Body of pancreas (tissue), 4 donors: ENCODE measurements at places on chromosomes 7 and 10. TPM values are rescaled to one million over a fixed set of nuclear protein-coding genes. Genes with fewer than 3 reads are reported as not detected.
A peak's percentile ranks its signal among the peaks of the same experiment; 100 is the strongest.

Gene OR13A1
- total RNA-seq, result not detected

Gene TAS2R5
- total RNA-seq, result 1.0 TPM

Gene DNAH11
- 0.52 TPM for total RNA-seq

Gene MYL10
- total RNA-seq, result not detected

Gene RAPGEF5
- 151 TPM for total RNA-seq

Gene ITGA8
- 0.78 TPM for total RNA-seq

Gene SMNDC1
- total RNA-seq, result 7.5 TPM

DNA sequence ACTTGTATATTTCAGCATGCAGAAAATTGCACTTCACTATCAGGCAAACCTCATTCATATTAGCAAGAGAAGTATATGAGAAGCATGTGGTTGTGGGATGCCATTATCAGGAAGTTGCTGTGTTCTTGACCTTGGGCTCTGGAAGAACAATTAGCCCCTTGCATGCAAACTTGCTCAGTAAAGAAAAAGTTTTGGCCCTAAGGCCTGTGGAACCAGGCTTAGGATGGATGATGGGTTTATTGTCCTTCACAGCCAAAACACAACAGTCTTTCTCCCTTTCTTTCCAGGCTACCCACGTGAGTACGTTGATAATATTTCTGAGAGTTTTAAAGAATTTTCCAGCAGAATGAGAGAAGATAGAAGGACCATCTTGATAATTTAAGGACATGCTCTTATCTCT lies 166.4 kb downstream of the AUTS2 start:
- H3K36me3 ChIP-seq, result no peaks in the 10 kb centered on the region
- DNase-seq, result no peak

- H3K4me1 ChIP-seq, result peaks cover 26% of the 10 kb centered on the region
- DNase-seq, result no peak
- no peaks in the 10 kb centered on the region for H3K27me3 ChIP-seq
- no peak overlapping the region for H3K4me3 ChIP-seq
- no peaks in the 10 kb centered on the region for H3K36me3 ChIP-seq
- H3K27ac ChIP-seq, result no peak overlapping the region
Measured at GRCh38 chr10:124711145-124711544, 33.0 kb downstream of the FAM53B start.

DNA sequence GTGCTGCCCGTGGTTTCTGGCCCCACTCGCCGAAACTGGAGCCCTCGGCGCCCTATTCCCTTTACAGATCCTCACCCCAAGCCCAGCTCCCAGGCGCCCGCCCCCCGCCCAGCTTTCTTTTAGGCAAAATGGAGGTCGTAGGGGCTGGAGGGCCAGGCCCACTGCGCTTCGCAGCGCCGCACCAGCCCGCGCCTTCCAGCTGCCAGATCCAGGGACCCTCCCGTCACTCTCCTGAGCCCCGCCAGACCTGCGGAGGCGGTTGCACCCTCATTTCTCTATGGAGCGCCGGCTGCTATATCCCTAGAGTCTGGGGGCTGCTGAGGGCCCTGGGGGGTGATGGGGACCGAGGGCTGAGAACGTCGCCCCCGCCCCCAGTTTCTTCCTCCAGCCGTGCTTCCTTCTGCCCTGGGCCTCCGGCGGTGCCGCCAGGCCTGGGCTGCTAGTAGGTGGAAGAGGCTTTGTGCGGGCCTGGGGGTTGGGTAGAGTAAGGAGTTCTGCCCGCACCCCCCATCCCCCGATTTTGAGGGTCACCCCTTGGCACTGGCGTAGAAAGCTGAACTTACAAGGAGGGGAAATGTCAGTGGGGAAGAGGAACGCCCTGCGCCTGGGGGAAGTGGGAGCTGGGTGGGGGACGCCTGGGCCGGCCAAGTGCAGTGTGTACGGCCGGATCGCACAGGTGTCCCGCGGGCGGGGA lies 1.0 kb downstream of the GNB2 start:
- peaks cover 20% of the 10 kb centered on the region for H3K36me3 ChIP-seq
- H3K4me1 ChIP-seq, result peaks cover 14% of the 10 kb centered on the region
- H3K4me3 ChIP-seq, result peak overlapping the region; percentile 88
- peak overlapping the region; percentile 94 for H3K27ac ChIP-seq
